ENCODE measurements at places on chromosomes 4 and X.
A peak's percentile ranks its signal among the peaks of the same experiment; 100 is the strongest.

GRCh38 chr4:109295081-109295480 is 7.4 kb downstream of the COL25A1 start:
- no peak for DNase-seq

DNA sequence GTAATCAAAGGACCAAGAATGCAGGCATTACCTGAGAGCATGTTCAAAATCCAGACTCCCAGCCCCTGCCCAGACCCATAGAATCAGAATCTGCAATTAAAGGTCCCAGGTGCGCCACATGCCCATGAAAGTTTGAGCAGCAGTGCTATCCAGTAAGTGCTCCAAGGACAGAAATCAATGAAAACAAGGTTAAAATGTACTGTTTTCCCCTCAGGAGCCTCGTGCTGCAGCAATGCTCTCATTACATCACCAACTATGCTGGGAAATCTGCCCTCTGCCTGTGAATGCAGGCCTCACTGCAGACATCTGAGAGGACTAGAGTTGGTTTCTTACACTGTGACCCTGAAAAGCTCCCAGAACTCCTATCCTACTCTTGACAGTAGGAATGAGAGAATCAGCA is 21.1 kb downstream of the ANXA5 start:
- DNase-seq: no peak

GRCh38 chrX:37287741-37288444 is 61.3 kb upstream of the PRRG1 start:
- DNase-seq: no peak

DNA sequence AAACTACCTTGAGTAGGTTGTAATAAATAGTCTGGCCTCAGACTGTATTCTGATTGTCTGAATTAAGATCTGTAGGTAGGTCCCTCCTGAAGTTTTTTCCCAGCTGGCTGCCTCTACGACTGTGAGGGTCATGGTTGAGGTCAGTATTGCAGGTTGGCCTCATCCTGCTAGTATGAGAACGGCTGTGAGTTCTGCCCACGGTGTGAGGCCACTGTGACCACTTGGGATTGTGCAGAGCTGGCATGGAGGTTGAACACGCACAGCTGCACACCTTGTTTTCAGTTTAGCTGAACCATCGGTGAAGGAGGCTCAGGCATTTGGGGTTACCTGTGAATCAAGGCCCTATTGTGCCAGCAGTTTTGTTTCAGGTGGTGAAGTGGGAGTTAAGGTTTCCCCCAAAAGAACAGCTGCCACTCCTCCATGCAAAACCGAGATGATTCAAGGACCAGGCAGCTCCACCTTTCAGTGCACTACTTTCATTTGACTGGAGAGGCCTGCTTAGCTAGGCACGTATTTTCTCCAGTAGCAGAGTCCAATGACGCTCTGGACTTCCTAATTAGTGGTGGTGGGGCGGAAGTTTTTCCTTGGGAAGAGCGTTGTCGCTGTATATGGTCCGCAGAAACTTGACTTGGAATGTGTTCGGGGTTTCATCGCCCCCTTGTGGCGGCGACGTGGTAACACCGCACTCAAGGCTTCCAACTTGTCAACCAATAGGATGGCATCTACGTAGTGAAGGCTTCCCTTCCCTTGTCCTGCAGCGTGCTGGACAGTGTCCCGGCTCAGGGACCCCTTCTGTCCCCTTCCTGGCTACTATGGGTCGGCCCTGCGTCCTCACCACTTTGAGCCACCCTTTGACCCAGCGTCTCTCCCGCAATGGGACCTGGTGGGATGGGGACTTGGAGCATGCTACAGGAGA is 13.8 kb downstream of the CMC4 start:
- DNase-seq: peak; percentile 97

DNA sequence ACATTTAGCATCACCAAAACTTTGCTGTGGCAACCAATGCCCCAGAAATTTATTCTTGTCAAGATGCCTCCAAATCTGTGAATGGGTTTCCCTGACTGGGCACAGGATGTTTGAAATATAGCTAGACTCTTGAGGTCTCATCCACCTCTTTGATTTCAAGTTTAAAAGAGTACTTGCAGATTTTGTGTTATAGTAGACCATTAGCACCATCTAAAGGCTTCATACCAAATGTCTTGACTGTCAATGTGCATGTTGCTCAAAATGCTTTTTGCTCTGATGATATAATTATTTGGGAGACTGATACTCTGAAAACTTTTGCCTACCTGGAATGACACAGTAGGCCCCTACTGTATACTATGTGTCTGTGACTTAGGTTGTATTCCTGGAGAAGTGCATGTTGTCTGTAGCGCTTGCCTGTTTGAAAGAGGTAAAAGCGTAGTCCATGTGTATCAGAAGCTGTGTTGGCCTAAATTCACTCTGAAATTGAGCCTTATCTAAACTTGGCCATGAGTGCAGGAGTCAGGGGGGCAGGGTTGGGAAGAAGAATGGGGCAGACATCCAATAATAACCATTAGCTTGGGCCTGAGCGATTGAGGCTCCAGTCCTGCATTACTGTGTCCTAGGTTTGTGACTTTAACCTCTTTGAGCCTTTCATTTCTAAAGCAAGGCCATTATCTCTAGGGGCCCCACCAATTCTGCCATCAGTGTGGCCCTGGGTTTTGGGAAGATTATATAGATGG is 33.8 kb downstream of the NDP start:
- no peak for DNase-seq

- DNase-seq: no peak
Measured at GRCh38 chr4:128341634-128342033, 54.0 kb upstream of the PGRMC2 start.

DNA sequence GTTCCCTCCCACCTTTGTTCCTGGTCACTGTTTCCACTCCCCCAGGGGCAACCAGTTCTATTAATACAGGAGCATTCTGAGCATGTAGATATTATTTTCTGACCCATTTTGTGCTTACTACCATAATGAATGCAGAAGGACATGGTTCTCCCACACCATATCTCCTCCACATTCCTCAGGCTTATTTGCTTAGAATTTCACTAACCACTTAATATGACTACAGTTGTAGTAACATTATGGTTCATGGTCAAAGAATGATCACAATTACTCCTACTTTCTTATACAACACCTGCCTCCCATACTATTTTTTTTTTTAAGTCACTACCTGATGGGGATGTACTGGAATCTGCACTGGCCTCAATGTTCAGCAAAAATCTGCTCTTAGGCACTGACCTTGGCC is 7.5 kb upstream of the FAM184B start:
- no peak for DNase-seq

DNA sequence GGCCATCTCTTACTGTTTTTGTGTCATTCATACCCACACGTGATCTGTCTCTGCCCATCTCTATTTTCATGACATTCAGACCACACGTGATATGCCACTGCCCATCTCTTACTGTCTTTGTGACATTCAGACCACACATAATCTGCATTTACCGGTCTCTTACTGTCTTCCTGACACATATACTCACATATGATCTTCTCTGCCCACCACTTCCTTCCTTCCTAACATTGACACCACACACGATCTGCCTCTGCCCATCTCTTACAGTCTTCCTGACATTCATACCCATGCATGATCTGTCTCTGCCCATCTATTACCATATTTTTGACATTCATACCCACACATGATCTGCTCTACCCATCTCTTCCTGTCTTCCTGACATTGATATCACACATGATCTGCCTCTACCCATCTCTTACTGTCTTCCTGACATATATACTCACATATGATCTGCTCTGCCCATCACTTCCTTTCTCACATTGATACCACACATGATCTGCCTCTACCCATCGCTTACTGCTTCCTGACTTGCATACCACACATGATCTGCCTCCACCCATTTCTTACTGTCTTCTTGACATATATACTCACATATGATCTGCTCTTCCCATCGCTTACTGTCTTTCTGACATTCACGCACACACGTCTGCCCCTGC is 36.1 kb downstream of the SCML1 start:
- no peak for DNase-seq

DNA sequence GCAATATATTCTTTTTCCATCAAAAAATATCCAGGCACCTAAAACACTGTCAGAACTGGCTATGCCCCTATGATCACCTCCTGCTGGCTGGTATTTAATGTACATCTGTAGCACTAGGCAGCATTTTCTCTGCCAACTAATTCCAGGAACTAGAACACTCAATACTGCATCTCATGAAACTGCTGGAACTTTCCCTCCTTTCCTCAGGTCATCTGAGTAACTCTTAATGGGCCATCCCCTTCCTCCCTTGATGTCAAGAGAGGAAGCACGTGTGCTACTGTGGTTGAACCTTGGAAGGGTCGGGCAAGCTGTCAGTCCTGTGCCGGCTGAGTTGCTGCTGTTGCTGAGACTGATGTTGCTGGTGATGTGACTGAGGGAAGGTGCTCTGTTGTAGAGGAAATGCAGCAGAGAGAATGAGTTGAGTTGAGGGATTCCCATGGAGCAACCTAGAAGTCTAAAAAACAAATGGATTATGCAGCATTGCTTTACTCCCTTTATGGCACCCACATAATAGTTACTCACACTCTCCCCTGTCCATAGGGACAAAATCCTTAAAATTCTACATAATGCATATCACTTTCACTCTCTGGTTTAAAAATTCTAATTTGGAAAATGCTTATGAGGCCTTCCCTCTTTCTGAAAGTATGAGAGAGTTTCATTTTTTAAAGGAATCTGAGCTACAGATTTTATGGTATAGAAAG is 39.5 kb downstream of the TMEM165 start:
- no peak for DNase-seq

DNA sequence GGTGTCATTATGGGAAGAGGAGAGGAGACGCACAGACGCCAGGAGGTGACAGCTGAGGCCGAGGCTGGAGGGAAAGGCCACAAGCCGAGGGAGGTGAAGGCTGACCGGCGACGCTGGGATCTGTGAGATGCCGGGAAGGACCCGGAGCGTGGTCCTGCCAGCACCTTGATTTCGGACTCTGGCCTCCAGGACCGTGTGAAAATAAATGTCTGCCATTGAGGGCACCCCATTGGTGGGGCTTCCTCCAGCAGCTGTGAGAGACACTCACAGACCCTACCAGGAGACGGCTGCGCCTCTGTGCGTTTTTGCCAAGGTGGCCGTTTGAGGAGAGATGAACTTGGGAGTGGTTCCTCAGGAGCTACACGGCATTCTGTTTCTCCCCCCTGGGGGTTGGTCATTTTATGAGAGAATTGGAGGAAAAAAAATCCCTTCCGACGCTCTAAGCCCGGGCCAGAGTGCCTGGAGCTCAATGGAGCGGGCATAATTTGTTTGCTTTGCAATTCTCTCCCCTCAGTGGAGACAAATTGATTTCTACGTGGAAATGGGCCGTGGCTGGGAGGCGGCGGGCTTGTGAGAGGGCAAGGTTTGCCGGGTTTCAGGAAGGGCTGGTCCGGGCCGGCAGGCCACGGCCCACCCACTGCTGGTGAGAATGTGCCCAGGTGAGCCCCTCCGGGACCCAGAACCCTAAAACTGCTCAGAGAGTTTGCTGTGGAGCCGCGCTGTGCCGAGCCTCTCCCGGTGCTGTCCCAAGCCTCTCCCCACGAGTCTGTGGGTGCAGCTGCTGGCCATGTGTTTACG is 53.9 kb downstream of the CPZ start:
- no peak for DNase-seq

DNA sequence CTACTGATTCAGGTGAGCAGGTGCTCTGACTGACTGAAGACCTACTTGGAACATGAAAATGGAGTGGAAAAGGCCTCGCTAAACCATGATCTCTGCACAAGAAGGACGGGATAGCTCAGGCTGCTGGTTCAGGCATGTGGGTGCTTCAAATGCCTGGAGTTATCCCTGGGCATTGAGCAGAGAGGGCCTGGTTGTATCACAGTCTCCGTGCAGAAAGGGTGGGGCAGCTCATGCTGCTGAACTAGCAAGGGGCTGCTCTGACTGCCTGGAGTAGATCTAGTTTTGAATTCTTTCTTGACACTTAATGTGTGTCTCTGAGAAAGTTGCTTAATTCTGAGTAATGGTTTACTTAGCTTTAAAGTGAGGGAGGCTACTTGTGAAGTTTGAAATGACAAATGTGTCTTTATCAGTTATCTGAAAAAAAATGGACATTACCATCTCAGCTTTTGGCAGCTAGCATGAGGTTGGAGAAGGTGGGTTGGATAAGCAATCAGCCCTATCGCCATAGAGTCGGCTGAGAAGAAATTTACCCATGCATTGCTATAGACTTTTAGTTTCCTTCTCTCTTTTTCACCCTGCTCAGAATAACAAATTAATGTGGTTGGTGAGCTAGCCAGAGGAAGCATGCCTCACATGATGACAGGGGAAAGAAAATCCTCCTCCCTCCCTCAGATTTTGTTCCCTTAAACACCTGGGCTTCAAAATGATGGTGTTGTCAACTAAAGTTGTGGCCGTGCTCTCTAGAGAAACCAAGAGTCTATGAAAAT is 832.4 kb downstream of the STIM2 start:
- DNase-seq: no peak

DNA sequence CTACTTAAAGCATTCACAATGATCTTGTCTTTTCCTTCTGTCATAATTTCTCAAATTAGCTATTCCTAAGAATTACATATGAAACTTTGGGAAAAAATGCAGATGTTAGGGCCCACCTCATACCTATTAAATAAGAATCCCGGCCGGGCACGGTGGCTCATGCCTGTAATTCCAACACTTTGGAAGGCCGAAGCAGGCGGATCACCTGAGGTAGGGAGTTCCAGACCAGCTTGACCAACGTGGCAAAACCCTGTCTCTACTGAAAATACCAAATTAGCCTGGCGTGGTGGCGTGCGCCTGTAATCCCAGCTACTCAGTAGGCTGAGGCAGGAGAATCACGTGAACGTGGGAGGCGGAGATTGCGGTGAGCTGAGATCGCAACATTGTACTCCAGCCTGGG is 158.4 kb upstream of the TLL1 start:
- DNase-seq: no peak

DNA sequence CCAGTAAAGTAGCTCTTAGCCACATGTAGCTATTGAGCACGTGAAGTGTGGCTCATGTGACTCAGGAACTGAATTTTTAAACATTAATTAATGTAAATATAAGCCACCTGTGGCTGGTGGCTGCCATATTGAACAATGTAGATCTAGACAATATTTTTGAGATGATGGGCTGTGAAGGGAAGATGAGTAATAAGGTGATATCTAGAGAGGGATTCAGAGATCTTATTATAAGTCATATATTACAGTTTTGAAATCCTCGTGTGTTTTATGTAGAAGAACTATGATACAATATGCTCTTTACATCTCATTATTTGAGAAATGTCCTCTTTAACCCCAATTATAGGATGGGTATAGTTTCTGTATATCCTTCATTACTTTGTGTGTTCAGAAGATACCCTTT is 5.6 kb downstream of the GAR1 start:
- DNase-seq: no peak

DNA sequence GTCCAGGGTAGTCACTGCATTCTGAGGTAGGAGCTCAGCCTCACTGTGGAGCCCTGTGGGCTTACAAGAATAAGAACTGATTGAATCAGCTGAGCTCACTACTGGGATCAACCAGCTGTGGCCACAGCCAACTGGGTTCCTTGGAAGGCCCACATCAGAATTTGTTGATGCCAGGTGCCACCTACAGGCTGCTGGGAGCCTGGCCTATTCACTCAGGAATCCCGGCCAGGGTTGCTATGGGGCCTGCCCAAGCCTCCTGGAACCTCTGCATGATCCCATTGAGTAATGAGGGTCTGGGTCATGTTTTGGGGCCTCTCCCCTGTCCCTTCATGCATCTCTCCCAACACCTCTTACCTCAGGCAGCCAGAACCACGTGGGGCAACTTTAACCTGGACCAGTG is 53.9 kb upstream of the KIAA1210 start:
- peak; percentile 62 for DNase-seq
